ENCODE measurements at places on chromosomes 1 and 21. TPM values are rescaled to one million over a fixed set of nuclear protein-coding genes. Genes with fewer than 3 reads are reported as not detected.
A peak's percentile ranks its signal among the peaks of the same experiment; 100 is the strongest.

GRCh38 chr1:182662121-182662890 is 22.1 kb downstream of the RGS8 start:
- H3K36me3 ChIP-seq = no peaks in the 10 kb centered on the region
- H3K4me1 ChIP-seq = no peaks in the 10 kb centered on the region
- H3K27me3 ChIP-seq = peaks cover 48% of the 10 kb centered on the region
- H3K27ac ChIP-seq = no peak overlapping the region

The REN gene
- not detected for total RNA-seq

DNA sequence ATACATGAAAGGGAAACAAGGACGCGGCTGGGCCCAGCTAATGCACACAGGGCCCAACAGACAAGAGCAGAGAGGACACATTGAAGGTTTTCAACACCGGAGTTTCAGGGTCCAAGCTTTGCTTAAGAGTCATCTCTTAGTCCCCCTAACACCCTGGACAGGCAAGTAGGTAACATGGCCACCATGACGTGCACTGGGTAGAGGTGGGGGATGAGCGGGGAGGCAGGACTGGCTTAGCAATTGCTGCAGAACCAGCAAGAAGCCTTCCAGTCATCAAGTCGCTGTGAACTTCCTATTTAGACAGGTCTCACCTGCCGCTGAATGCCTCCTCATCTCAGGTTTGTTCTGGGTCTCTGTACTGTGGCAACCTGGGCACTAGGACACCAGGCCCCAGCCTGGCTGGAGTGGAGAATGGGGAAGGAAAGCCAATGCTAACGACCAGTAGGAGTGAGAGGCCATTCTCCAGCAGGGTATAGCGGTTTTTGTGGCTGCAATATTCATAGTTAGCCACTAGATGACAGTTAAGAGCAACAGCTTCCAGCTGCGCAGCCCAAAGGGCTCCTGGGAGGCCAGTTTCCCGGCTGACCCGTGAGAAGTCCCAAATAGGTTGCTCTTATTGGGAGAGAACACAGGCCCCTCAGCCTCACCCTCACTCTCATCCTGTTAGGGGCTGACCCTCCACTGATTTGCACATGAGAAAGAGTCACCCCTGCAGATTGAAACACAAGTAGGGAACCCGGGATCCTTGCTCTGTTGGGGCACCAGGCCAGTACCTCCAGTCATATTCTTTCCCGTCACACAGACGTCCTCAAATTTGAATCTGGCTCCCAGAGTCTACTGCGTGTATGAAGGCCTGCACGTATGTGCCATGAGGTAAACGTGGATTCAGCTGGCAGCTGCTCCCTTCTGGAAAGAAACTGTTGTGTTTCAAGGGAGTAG is 6.0 kb upstream of the PIGC start:
- H3K36me3 ChIP-seq = no peaks in the 10 kb centered on the region
- peaks cover 32% of the 10 kb centered on the region for H3K4me1 ChIP-seq
- no peak overlapping the region for H3K27ac ChIP-seq
- no peak overlapping the region for H3K4me3 ChIP-seq
- peaks cover 2% of the 10 kb centered on the region for H3K27me3 ChIP-seq
- peak; percentile 29 for DNase-seq

DNA sequence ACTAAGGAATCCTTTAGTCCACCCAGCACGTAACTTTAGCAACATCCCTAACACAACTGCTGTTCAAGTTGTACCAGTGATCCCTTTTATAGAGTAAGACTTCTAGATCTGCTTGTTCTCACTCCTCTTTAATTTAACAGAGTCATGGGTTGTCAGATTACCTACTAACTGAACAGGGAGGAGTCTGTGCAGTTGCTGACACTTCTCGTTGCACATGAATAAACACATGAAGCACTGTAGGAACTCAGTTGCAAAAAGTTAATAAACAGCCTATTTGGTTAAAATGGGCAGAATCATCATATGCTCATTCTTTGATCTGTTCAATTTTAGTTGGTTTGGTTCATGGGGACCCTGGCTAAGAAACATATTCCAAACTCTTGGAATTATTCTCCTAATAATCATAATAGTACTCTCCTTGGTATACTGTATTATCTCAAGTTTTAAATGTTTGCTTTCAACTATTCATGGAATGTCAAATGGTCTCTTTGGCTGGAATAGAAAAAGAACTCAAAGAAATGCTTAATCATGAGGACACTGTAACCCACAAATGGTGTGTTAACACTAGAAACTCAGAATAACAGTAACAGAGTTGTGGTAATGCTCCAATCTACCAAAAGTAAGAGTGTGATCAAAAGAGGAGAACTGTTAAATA is 15.6 kb downstream of the PLPPR5 start:
- H3K36me3 ChIP-seq = no peaks in the 10 kb centered on the region
- no peak overlapping the region for H3K27ac ChIP-seq
- H3K4me1 ChIP-seq = peaks cover 10% of the 10 kb centered on the region
- no peak for DNase-seq
- no peak overlapping the region for H3K4me3 ChIP-seq
- no peaks in the 10 kb centered on the region for H3K27me3 ChIP-seq

DNA sequence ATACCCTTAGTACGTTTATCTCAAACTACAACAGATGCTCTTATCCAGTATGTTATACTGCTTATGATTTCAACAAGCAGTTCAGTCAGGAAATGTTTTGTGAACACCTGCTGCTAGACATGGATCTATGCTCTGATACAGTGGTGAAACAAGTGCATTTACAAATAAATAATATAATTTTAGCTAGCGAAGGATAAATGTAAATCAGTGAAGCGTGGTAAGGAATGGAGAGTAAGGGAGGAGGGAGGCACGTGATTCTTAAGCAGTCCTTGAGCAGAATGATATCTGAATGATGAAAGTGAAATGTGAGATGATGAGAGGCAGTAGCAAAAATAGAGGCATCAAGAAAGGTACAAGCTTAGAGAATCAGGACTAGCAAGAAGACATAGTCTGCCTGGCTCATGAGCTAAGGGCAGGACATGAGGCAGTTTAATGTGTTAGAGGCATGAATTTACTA is 6.3 kb downstream of the TSNAX start:
- H3K27ac ChIP-seq = no peak overlapping the region
- no peak overlapping the region for H3K4me3 ChIP-seq
- no peak for DNase-seq
- no peaks in the 10 kb centered on the region for H3K27me3 ChIP-seq

The FAM177B gene
- total RNA-seq = not detected

GRCh38 chr21:20971296-20971921 is 26.8 kb upstream of the NCAM2 start:
- H3K27me3 ChIP-seq = no peaks in the 10 kb centered on the region
- H3K36me3 ChIP-seq = no peaks in the 10 kb centered on the region
- DNase-seq = no peak
- no peaks in the 10 kb centered on the region for H3K4me1 ChIP-seq
- H3K4me3 ChIP-seq = no peak overlapping the region

The FCRL6 gene
- total RNA-seq = not detected

The IQGAP3 gene
- total RNA-seq = 16.1 TPM

- no peak overlapping the region for H3K4me3 ChIP-seq
- no peak overlapping the region for H3K27ac ChIP-seq
- H3K27me3 ChIP-seq = peaks cover 4% of the 10 kb centered on the region
- H3K4me1 ChIP-seq = no peaks in the 10 kb centered on the region
These were observed 122.3 kb upstream of the CD34 start for GRCh38 chr1:208033236-208033635.

DNA sequence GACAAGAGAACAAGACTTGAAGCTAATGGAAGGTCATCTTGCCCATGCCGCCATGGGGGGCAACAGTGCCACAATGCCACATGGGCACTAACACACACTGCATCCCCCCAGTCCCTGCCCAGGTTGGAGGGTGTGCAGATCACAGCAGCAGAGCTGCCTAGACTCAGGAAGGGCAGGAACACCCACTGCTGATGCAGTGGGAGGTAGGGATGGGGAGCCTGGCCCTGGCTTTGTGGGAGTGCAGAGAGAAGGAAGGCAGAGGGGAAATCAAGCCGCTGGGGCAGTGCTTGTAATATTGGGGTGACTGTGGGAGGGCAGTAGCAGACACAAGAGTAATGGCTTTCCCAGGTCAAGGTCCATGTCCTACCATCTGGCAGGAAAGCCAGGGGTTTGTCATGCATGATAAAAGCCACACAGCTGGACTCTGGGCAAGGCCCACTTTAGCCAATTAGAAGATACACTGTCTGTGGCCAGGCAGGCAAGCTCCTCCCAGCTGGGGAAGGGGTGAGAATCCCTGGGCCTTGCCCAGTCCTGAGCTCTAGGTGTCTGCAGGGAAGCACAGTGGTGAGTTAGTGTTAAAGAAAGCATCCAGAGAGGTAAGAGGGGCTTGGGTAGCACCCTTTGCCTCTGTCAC is 25.4 kb upstream of the MEF2D start:
- H3K4me3 ChIP-seq = no peak overlapping the region
- DNase-seq = no peak
- peaks cover 34% of the 10 kb centered on the region for H3K4me1 ChIP-seq
- H3K36me3 ChIP-seq = peaks cover 44% of the 10 kb centered on the region
- H3K27me3 ChIP-seq = peaks cover 2% of the 10 kb centered on the region
- no peak overlapping the region for H3K27ac ChIP-seq

DNA sequence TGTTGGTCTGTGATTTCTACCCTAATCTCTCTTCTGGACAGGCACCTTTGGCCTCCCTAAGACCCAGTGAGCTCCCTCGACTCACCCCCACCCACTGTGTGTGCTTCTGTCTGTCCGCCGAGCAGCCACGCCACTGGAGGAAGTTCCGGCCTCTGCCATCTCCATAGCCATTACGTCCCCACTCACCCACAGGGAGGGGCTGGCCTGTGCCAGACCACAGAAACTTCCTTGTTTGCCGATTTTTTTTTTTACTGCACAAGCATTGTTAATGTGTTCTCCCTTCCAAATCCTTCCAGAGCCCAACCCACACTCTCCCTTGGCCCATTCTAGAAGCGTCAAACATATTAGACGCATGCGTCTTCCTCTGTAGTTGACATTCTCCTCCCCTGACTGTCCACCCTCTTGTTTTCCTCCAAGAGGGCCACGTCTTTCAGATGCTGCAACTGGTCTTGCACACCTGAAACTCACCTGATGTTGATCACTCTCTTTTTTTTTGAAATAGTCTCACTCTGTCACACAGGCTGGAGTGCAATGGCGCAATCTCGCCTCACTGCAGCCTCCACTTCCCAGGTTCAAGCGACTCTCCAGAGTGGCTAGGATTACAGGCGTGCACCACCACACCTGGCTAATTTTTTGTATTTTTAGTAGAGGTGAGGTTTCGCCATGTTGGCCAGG is 72.3 kb downstream of the EVA1C start:
- no peak for DNase-seq
- no peak overlapping the region for H3K4me3 ChIP-seq
- no peaks in the 10 kb centered on the region for H3K36me3 ChIP-seq

- no peaks in the 10 kb centered on the region for H3K36me3 ChIP-seq
- no peak for DNase-seq
- no peaks in the 10 kb centered on the region for H3K4me1 ChIP-seq
- H3K27me3 ChIP-seq = peaks cover 9% of the 10 kb centered on the region
- no peak overlapping the region for H3K4me3 ChIP-seq
- H3K27ac ChIP-seq = no peak overlapping the region
These were observed 38.2 kb downstream of the TTLL7 start for GRCh38 chr1:83960669-83961277.

- no peak overlapping the region for H3K4me3 ChIP-seq
- H3K4me1 ChIP-seq = peaks cover 5% of the 10 kb centered on the region
- no peak for DNase-seq
- H3K27ac ChIP-seq = no peak overlapping the region
- no peaks in the 10 kb centered on the region for H3K36me3 ChIP-seq
These were observed 25.5 kb downstream of the TUFT1 start for GRCh38 chr1:151565502-151566189.

The AMY1B gene
- not detected for total RNA-seq

Data from activated T-helper 2 cell treated with anti-CD3 and anti-CD28 coated beads, Interferon-gamma antibody, Interleukin-2, Interleukin-4, amounts not matched to agents 10 μg/mL and 5 μg/mL and 100 μg/mL, durations not matched to agents 14 hours and 24 hours and 36 hours (primary cell).